ENCODE measurements at places on chromosomes 6 and 20.

DNA sequence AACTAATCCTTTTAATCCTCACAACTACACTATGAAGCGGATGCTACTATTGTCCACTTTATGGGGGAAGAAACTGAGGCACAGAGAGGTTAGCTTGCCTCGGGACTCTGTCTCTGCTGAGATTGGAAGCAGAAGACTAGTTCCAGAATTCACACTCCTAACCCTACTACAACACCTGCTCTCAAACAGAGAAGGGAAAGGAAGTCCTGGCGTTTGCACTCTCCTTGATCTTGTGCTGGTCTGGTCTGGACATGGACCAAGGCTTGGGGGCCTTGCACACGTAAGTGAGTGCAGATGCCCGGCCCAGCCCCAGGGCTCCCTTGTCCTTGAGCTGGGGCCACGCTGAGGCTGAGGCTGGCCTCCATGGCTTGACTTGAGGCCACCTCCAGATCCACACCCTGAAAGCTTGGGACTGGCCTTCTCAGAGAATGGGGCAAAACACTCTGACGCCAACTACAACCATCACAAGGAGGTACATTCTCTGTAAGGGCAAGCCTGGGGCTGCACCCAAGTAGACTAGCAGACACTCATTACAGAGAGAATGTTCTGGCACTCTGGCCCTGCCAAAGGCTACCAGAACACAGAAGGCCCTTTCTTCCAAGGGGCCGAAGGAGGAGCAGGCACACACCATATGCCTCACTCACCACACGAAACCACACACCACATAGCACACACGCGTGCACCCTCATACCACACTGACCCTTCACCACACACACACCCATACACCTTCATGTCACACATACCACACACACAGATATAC lies 33.3 kb upstream of the EZR start:
- DNase-seq: no peak

DNA sequence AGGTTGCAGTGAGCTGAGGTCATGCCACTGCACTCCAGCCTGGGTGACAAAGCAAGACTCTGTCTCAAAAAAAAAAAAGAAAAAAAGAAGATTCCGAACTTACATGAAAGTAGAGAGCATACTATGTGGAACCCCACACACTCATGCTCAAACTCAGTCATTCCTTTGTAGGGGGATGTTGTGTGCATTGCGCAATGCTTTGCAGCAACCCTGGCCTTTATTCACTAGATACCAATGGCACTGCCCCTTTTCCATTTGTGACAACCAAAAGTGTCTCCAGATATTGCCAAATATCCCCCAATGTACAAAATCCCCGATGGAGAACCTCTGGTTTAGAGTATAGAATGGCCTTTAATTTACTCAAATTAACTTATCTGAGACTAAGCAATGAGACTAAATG lies 158.6 kb downstream of the GJA1 start:
- DNase-seq: no peak

DNA sequence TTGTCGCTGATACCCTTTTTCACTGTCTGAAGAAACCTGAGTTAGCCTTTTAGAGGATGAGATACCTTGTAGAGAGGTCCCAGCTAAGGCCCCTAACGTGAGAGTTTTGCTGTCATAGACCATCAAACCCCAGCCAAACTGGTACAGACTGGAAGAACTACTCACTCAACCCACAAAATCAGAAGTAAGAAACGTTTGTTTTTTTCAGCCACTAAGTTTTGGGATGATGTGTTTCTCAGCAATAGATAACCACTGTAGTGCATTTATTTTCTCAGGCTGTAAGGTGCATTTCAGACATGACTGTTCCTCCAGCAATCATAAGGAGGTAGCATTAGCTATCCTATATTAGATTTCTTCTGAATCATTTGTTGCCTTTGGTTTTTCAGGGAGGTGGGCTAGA lies 407.3 kb upstream of the FLRT3 start:
- no peak for DNase-seq

- DNase-seq: no peak
Measured at GRCh38 chr6:40476673-40477072, 110.5 kb downstream of the LRFN2 start.

DNA sequence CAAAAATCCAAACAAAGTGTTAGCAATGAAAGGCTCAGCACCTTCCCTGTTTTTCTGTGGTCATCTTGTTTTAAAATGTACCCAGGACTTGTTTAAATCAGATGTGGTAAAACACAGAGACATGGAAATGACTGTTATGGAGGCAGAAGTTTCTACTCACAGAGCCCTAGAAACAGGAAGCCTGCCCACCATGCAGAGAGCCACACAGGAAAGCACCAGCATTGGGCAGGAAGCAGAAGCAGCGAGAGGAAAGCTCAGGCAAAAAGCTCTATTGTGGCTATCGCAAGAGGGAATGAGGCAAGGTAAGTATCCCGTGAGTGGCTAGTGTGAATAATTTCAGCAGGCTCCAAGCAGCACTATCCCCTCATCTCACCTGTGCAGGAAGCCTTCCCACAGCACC lies 42.8 kb downstream of the GPR6 start:
- DNase-seq: peak; percentile 33

DNA sequence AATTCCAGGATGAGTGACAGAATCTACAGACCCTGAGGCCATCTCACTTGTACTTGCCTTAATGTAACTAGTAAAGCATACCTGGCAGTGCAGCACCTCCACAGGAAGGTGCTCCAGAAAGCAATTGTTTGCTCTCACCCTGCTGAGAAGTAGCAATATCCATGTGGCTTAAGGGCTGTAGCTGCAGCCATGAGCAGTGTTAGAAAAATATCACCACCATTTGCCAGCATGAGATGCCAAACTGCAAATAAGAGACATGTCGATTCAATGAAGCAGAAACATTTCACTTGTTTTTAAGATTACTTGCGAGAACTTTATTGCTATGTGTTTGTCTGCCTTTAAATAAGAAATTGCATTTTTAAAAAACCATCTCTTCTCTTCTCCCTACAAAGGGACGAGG lies 151.5 kb downstream of the PRL start:
- DNase-seq: no peak

DNA sequence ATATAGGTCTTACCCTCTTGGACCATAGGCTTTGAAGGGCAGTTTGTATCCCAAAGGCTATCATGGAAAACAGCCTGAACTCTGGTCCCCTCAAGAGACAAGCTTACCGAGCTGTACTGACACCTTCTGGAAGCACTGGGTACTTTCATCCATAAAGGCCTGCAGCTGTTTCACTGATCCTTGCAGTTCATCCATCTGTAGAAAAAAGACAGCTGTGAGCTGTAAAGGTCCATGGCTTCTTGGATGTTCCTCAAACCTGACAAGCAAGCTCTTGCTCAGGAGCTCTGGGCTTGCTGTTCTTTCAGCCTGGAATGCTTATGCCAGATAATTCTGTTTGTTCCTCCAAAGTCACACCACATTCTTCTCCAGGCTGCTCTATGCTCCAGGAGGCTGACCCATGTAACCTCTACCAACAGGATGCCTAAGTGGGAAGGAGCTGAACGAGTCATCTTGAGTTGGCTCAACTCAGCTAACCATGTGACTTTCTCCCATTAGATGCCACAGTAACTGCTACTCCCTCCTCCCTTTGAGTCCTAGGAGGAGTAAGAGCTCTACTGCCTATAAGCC lies 8.8 kb upstream of the NDRG3 start:
- DNase-seq: peak; percentile 52

DNA sequence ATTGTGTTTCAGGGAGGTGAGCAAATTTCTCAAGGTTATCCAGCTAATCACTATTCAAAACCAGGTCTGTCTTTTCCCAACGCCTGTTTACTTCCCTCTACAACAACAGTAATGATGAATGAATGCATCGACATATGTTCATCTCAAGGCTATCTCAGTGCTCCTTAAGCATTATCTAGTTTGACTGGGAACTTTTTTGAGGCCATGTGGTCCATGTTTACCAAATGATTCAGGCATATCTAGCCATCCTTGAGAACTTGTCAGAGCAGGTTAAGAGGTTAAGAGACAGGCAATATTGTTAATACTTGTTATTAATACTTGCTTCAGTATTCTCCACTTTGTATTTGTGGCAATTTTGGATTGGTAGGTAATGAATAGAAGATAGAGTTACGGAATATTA lies 1038.4 kb upstream of the FLRT3 start:
- DNase-seq: no peak

DNA sequence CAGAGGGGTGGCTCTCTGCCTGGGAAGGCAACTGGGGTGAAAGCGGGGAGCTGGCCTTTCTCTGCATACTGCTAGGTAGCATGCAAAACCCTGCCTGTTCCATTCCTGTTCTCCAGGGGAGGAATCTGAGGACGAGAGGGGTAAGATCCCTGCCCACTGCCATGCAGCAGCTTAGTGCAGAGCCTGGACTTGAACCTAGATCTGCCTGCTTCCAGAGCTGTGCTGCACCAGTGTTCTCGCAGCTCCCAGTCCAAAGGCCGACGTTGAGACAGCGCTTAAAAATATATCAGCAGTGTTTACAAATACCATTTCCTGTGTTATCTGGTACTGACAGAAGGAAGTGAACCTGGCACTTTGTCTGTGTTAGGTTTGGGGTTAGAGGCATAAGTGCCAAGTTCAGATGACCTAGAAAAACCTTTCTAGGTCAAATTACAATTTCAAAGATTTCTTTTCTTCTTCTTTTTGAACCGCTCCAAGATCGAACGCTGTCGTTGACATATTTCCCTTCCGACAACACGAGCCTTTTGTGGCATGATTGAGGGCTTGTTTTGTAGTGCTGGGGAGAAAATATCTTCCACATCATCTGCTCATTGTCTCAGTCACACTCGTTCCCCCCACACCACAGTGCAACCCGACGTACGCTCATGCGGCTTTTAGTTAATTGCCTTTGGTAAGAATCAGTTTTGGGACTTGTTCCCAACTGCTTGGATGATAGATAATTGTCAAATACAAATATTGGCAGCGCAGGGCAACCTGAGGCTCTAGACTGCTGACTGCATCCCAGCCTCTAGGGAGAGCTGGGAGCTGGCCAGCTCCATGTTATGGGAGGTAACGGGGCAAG lies 44.6 kb downstream of the TOX2 start:
- no peak for DNase-seq

- no peak for DNase-seq
Measured at GRCh38 chr6:150128425-150128824, 14.4 kb upstream of the PPP1R14C start.

- DNase-seq: peak; percentile 47
Measured at GRCh38 chr20:10674684-10675449, 1.1 kb upstream of the JAG1 start.

GRCh38 chr6:14946753-14947152 lies 299.1 kb upstream of the JARID2 start:
- no peak for DNase-seq

- DNase-seq: peak; percentile 92
Measured at GRCh38 chr6:110039364-110039980, 61.4 kb downstream of the GPR6 start.

DNA sequence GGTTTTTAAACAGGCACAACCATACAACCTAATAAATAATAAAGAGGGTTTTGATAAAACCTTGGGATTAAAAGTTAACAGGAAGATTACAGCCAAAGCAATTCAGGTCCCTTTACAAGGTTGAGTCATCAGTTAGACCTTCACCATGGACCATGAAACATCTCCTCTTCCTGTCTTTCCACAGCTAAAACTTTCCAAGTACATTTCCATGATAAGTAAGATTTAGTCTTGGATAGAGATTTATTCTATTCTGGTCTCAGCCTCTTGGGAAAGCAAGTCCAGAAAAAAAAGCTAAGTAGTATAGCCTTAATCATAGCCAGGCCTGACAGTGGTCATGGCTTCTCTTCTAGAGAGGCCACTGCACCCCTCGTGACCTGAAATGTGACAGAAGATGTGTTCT lies 2.9 kb upstream of the PRSS35 start:
- no peak for DNase-seq

- no peak for DNase-seq
Measured at GRCh38 chr6:8526624-8527023, 91.3 kb upstream of the SLC35B3 start.

DNA sequence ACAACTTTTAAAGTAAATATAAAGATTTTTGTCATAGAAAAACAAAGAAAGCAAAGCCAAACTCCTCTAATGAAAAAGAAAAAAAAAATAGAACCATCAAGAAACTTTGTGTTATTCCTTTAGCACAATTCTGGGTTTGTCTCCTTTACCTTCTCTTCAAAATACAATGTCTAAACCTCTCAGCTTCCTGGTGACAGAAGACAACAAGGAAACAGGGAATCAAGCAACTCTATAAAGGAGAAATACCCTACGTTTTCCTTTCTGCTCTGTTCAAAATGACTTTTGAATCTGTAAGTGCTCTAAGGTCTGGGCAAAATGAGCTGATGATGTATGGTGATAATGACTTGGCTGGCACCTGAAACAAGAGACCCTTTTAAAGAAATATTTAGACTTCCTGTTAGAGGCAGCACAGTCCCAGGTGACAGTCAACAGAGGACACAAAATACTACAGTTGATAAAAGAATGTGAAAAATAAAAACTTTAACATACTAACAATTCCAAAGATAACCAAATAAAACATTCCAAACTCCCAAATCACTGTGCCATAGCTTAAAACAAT lies 101.4 kb downstream of the PRDM1 start:
- DNase-seq: no peak

GRCh38 chr20:37471741-37472235 lies 49.3 kb upstream of the NNAT start:
- DNase-seq: no peak

DNA sequence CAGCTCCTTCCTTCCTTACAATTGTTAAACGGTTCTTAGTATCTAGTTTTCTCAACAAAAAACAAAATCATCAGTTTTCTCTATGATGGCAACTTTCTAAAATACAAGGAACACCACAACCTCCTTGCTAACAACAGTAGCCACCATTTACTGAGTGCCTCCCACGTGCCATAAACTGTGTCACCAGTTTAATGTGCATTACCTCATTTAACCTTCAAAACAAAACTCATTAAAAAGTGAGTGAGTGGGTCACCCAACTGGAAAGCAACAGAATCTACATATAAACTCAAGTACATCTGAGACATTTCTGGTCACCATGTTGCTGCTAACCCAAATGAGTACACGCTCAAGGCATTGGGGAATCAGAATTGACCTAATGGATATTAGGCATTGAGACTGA lies 11.0 kb downstream of the RTN4IP1 start:
- no peak for DNase-seq

GRCh38 chr6:17565399-17565798 lies 34.7 kb upstream of the FAM8A1 start:
- DNase-seq: no peak

- peak; percentile 71 for DNase-seq
Measured at GRCh38 chr6:89239338-89239737, 22.2 kb upstream of the GABRR1 start.

- no peak for DNase-seq
Measured at GRCh38 chr6:36766399-36766945, 68.8 kb downstream of the RAB44 start.

DNA sequence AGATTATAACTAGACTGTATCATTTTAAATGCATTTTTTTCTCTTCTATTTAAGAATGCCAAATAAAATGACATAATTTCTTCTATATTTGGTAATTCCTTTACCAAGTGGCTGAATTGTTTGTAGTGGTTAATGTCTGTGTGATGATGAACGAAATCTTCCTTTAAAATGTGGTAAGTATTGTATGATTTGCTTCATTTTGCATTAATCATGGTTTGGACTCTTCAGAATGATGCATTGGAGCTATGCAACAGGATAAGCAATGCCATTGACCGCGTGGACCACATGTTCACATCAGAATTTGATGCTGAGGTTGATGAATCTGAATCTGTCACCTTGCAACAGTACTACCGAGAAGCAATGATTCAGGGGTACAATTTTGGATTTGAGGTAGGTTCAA lies 99.6 kb downstream of the MAP3K4 start:
- DNase-seq: no peak

GRCh38 chr20:8735014-8735413 lies 333.9 kb upstream of the PLCB4 start:
- DNase-seq: no peak

- no peak for DNase-seq
Measured at GRCh38 chr6:73858376-73858775, 162.4 kb downstream of the CD109 start.

Data from activated naive CD4-positive, alpha-beta T cell treated with anti-CD3 and anti-CD28 coated beads for 36 hours (primary cell).